ENCODE measurements at places on chromosomes 4 and X.

- no peak for DNase-seq
Measured at GRCh38 chrX:129726307-129727111, 12.3 kb upstream of the XPNPEP2 start.

GRCh38 chr4:143287572-143287923, 49.1 kb upstream of the GAB1 start:
- DNase-seq: no peak

GRCh38 chr4:127965803-127966175, 583 bp downstream of the ABHD18 start:
- DNase-seq: peak; percentile 62

DNA sequence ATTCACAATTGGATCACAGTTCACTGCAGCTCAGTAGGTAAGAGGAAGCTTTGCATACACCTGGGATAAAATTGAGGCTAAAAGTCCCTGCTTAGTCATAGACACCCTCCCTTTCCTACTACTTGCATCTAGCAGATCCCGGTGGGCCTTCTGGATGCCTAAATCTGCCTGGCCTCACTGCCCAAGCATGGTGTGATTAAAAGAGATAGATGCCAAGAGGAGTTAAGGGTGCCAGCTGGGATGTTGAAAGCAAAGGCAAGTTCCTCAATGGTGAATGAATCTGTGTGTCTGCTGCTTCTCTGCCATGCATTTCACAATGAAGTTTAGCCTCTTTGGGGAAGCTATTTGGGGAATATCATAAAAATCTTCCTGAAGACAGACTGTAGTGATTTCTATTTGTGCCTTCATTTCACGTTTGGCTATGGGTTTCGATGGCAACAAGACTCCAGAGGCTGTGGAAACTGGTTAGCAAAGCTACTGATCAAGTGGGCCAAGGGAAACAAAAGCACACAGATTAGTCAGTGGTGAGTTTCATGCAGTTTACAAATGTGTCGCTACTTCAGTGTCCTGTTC, 534.0 kb downstream of the ANKRD50 start:
- DNase-seq: no peak

DNA sequence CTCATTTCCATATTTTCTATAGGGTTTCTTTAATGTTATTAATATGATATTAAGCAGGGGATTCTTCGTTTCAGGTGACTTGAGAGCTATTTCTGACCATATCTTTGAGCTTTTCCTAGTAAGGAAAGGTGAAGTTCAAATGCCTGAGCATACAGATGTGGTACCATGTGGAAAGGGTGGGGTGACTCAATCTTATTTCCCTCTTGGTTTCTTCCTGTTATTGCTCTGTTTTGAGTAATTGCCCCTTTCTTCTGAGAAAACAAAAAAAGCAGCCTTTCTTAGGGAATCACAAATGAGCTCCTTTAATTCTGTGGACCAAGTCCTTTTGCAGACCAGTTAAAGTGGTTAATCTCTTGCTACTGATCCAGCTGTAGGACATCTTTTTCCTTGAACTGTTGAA, 41.0 kb upstream of the AGA start:
- no peak for DNase-seq

- no peak for DNase-seq
Measured at GRCh38 chr4:139958739-139959098, 195.3 kb downstream of the MAML3 start.

DNA sequence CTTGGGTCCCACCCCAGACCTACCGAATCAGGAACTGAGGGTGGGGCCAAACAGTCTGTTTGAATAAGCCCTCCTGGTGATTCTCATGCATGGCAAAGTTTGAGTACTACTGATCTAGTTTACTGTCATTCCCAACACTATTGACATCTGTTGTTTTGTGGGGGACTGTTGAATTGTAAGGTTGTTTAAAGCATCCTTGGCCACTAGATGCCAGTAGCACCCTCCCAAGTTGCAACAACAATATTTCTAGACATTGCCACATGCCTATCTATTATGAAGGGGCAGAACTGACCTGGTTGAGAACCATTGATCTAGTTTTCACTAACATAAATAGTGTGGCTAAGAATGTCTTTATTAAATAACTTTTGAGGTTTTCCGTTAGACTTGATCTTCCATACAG, 15.1 kb downstream of the TAF9B start:
- DNase-seq: no peak

DNA sequence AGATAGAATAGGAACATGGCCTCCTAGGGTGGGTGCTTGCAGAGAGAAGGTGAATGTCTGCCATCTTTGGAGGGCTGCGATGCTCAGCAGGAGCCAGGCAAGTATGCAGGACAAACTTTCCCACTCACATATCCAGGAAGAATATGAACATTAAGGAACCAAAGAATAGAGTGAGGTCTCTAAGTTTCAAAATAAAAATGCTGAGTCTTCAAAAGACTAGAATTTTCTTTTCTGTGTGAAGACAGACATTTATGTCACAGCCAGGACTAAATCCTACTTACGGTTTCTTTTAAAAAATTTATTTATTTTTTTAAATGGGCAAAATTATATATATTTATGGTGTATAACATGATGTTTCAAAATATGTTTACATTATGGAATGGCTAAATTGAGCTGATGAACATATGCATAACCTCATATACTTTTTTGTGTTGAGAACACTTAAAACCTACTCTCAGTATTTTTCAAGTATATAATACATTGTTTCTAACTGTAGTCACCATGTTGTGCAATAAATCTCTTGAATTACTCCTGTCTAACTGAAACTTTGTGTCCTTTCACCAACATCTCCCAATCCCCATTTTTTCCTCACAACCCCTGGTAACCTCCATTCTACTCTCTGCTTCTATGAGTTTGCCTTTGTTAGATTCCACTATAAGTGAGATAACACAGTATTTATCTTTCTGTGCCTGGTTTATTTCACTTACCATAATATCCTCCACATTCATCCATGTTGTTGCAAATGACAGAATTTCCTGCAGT, 177.8 kb upstream of the HAND2 start:
- DNase-seq: no peak

DNA sequence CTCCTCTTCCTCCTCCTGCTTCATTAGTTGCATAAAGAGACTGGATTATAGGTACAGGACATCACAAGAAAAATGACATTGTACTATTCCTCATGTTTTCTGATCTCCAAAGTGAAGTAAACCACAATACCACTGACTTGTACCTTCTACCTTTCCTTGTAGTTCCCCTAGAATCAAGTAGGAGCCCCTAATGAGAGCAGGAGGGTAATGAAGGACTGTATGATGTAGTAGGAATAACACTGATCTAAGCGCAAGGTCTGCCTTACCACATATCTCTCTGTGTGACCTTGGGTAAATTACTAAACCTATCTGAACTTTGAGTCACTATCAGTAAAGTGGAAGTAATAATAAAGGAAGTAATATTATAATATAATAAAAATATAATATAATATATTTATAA, 3.6 kb downstream of the VSIG4 start:
- no peak for DNase-seq

- no peak for DNase-seq
Measured at GRCh38 chr4:95193391-95194224, 355.2 kb downstream of the UNC5C start.

- DNase-seq: no peak
Measured at GRCh38 chr4:107834241-107834794, 9.6 kb downstream of the SGMS2 start.

DNA sequence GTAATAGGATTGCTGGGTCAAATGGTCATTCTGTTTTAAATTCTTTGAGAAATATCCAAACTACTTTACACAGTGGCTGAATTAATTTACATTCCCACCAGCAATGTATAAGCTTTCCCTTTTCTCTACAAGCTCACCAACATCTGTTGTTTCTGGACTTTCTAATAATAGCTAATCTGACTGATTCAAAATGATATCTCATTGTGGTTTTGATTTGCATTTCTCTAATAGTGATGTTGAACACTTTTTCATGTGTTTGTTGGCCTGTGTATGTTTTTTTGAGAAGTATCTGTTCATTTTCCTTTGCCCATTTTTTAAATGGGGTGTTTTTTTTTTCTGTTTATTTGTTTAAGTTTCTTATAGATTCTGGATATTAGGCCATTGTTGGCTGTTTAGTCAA, 659.0 kb upstream of the GNPDA2 start:
- no peak for DNase-seq

DNA sequence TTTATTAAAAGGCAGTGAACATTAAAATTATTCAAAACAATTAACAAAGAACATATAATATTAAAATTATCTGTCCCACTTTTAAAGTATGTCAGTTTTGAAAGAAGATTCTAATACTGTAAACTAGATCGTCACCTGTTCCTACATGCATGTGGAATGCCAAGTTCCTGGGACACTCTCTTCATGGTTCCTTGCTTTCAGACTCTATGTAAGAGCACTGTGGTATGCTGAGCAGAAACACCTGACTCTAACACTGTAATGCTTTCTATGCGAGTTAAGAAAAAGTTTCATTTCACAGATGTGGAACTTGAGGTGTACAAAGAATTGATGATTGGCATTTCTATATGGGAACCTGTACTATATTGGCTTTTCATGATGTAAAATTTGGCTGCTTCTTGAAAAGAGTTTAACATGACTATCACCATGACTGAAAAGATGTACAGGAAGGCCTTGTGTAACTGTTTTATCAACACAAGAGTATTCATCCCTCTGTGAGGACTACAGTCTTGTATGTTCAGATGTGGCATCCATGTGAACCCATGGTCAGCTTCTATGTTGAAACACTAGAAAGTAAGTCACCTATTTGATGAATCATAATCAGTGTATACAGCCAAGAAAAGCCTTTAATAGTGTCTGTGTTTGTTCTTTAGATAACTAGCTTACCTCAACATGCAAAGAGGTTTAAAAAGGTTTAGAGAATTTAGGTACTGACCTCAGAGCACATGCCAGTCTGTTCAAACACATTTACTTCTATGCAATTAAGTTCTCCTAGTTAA, 354.5 kb downstream of the ARHGAP24 start:
- DNase-seq: no peak

DNA sequence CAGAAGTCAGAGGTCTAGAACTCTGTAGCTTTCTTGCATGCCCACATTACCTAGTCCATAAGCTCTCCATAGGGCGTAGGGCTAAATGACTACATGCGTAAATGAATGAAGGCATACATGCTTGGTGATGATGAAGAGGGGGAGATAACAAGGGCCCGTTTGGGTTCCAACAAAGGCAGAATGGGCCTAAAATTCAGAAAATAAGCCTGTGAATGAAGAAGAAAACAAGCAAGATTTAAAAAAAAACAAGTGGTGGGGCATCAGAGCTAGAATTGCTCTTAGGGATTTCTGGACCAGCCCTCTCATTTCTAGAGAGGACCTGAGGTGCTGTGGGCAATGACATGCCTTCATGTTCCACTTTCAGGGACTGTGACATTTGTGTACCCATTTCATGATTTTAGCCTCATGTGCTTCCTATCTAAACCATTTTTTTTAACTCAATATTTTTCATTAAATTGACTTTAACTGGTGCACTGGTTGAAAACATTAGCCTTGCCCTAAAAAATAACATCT, 12.1 kb downstream of the GPRIN3 start:
- DNase-seq: no peak

GRCh38 chr4:15400981-15401671, 26.7 kb upstream of the C1QTNF7 start:
- no peak for DNase-seq

DNA sequence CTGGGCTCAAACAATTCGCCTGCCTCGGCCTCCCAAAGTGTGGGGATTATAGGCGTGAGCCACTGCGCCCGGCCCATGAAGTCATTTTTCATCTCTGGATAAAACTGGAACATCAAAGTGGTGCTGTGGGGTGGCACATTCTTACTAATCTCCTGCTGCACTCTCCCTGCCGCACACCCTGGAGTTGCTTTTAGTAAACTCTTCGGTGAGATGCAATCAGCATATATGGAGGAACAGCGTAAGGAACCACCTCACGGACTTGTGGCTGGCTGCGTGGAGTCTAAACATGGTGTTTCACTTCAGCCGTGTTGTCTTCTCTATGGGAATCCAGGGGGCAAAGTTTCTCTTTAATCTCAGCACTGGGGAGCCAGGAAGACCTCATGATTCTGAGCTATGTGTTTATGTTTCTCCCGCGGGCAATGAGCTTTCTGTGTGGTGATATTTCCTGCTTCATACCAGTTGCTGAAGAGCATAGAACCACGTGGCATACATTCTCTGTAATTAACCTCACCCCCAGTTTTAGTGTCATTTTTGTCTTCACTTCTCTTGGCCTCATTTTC, 2.1 kb upstream of the RHOH start:
- no peak for DNase-seq

- DNase-seq: no peak
Measured at GRCh38 chr4:23631255-23631950, 258.4 kb downstream of the PPARGC1A start.
